Activated CD8-positive, alpha-beta T cell treated with anti-CD3 and anti-CD28 coated beads for 36 hours (primary cell): ENCODE measurements at places on chromosomes 3 and 15. TPM values are rescaled to one million over a fixed set of nuclear protein-coding genes. Genes with fewer than 3 reads are reported as not detected.

DNA sequence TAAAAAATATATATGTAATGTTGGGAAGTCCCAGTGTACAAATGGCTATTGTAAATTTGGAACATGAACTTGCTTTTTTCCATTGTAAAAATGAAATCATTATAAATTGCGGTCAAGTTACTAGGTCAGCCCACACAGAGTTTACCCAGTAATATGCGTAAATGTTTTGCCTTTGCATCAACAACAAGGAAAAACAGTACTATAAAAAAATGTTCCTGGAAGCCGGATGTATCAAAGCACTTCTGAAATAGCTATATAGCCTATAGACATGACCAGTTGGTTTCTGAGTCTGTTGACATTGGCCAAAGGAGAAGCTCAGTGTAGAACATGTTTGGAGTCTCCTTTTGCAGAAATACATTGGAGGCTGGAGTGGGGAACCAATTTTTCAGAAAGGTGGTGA is 23.2 kb downstream of the CTNNB1 start:
- H3K36me3 ChIP-seq, result peaks cover 45% of the 10 kb centered on the region
- H3K27me3 ChIP-seq, result no peaks in the 10 kb centered on the region
- DNase-seq, result no peak

DNA sequence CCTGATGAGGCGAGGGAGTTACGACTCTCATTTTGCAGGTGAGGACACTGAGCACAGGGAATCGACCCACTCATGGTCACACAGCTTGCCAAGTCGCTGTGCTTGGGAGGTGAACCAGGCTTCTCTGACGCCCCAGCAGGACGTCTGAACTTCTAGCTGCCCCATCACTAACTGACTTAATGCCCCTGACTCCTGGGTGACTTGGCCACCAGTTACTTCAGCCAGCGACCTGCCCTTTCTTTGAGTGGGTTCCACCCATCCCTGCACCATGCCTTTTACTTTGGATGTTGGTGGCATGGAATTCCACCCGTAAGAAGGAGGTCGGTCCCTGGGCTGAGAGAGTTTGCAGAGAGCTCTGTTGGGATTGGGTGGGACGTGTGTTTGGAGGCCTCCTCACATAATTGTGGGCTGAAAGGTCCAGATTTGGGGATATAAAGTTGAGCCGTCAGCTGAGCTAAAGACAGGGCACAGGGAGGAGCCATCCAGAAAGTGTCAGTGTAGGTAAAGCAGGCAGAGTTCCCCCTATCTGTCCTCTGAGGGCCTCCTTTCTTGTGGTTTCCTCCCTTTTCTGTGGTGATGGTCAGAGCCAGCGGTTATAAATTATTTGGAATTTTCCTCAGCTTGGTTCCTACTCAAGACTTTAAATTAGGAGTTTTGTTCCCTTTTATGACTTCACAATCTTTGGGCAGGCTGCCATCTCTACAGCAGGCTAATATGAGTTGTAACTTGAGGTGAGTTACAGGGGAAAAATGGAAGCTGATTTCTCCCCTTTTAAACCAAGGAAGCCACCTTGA is 55.0 kb downstream of the FLNB start:
- H3K27me3 ChIP-seq, result no peaks in the 10 kb centered on the region
- DNase-seq, result no peak
- H3K27ac ChIP-seq, result no peak overlapping the region
- no peak overlapping the region for H3K4me3 ChIP-seq
- no peaks in the 10 kb centered on the region for H3K36me3 ChIP-seq
- H3K4me1 ChIP-seq, result peaks cover 29% of the 10 kb centered on the region

DNA sequence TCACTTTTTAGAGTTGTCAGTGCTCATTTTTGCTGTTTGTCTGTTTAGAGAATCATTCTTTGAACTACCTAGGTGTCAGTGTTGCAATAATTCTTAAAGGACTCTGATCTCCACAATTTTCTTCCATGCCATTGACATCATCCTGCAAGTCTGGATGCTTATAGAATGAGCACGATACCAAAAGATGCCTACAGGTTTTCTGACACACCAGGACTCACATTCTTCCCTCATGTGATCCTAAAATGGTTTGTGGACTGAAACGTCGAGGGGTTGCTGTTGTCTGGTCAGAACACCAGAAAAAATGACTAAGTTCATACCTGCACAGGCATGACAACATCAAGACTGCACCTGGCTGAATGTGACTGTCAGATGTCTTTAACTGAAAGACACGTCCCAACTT is 95.9 kb downstream of the SEMA5B start:
- H3K4me1 ChIP-seq, result no peaks in the 10 kb centered on the region
- H3K27ac ChIP-seq, result no peak overlapping the region
- H3K27me3 ChIP-seq, result no peaks in the 10 kb centered on the region
- no peaks in the 10 kb centered on the region for H3K36me3 ChIP-seq

DNA sequence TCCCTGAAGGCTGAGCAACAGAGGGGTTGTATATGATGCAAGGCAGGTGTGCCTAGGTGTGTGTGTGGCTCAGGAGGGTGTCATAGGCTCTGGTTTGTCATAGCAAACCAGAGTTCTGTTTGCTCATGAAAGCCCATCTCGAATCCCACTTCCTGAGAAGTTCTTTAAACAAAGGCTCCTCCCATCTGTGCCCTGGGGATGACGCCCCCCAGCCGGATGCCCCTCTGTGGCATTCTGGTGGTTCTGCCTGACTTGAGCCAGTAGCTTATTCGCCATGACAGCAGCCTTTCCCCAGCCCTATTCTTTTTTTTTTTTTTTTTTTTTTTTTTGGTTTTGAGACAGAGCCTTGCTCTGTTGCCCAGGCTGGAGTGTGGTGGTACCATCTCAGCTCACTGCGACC is 45.4 kb downstream of the PDIA5 start:
- DNase-seq, result no peak
- no peaks in the 10 kb centered on the region for H3K27me3 ChIP-seq
- peaks cover 33% of the 10 kb centered on the region for H3K36me3 ChIP-seq
- no peaks in the 10 kb centered on the region for H3K4me1 ChIP-seq
- H3K4me3 ChIP-seq, result no peak overlapping the region

- H3K4me3 ChIP-seq, result no peak overlapping the region
- no peak for DNase-seq
- H3K4me1 ChIP-seq, result peaks cover 10% of the 10 kb centered on the region
These were observed 266.0 kb upstream of the ICE2 start for GRCh38 chr15:60744826-60745460.

GRCh38 chr3:192687488-192688152 is 39.7 kb downstream of the FGF12 start:
- H3K4me3 ChIP-seq, result no peak overlapping the region
- H3K27ac ChIP-seq, result no peak overlapping the region
- H3K4me1 ChIP-seq, result no peaks in the 10 kb centered on the region

Gene ZNF592
- total RNA-seq, result 18.1 TPM

DNA sequence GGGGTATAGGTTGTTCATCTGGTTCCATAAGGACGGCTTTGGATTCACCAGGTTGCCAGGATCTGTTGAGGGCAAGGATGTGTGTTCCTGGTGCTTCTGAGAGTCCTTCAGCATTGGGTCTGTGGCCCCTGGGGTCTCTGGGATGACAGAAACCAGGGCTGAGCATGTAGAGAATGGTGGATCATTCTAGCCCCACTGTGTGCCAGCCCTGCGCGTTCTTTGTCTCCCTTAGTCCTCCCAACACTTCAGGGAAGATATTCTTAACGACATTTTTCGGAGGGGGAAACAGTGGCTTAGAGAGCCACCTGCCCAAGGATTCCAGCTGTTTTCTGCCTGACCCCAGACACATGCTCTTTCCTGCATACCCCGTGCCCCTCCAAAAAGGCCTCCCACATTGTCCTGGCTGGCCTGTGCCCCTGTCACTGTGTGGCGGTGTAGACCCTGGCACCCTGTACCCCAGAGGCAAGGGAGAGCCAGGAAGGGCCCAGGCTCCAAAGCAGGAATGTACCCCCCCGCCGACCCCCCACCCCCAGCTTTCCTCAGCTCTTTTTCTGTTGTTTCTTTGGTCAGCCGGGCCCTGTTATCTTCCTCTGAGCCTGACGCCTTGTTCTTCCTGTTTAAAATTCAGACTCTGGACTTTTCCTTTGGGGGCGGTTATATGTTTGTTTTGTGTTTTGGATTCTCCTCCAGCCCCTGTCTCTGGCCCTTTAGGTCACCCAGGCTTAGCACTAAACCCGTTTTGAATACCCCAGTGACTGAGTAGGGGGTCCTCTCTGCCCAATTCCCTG is 57.8 kb upstream of the SMAD6 start:
- no peak overlapping the region for H3K4me3 ChIP-seq
- H3K36me3 ChIP-seq, result no peaks in the 10 kb centered on the region
- DNase-seq, result no peak

GRCh38 chr15:90221246-90221900 is 12.4 kb downstream of the CIB1 start:
- peaks cover 8% of the 10 kb centered on the region for H3K4me1 ChIP-seq
- no peak overlapping the region for H3K27ac ChIP-seq
- no peak overlapping the region for H3K4me3 ChIP-seq
- H3K27me3 ChIP-seq, result no peaks in the 10 kb centered on the region
- DNase-seq, result peak; percentile 47
- H3K36me3 ChIP-seq, result no peaks in the 10 kb centered on the region

Gene SLC22A14
- not detected for total RNA-seq

GRCh38 chr3:100754563-100755334 is 45.5 kb downstream of the TFG start:
- no peak for DNase-seq
- H3K4me3 ChIP-seq, result no peak overlapping the region
- H3K36me3 ChIP-seq, result peaks cover 30% of the 10 kb centered on the region
- no peaks in the 10 kb centered on the region for H3K4me1 ChIP-seq

Gene DOCK3
- total RNA-seq, result 3.6 TPM

- no peak overlapping the region for H3K4me3 ChIP-seq
- H3K4me1 ChIP-seq, result no peaks in the 10 kb centered on the region
- H3K36me3 ChIP-seq, result no peaks in the 10 kb centered on the region
These were observed 18.9 kb downstream of the PRR23A start for GRCh38 chr3:138987181-138987580.

DNA sequence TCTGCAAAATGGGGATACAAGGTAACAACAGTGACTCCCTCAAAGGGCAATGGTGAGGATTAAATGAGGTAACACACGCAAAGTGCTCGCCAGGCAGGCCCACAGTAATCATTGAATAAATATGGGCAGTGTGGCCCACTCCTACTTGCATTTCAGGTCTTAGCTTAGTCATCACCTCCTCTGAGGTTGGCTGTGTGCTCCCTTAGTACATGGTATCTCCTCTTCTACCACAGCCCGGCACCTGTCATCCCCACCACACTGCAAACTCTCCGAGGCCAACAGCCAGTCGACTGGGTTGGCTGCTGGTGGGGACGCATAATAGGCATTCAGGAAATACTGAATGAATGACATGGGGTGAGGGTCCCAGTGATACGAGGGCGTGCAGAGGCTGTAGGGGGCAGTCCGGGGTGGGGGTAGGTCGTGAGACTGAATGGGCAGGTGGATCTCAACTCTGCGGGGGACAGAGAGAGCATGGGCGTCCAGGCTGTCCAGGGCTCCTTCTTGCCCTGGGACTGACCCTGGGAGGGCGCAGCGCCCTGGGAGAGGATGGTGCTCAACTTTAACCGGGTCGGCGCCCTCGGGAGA is 375 bp upstream of the MYZAP start:
- H3K4me1 ChIP-seq, result peaks cover 13% of the 10 kb centered on the region
- peaks cover 35% of the 10 kb centered on the region for H3K27me3 ChIP-seq
- DNase-seq, result peak; percentile 5
- H3K27ac ChIP-seq, result no peak overlapping the region

- DNase-seq, result no peak
- peaks cover 54% of the 10 kb centered on the region for H3K4me1 ChIP-seq
- no peak overlapping the region for H3K27ac ChIP-seq
- H3K36me3 ChIP-seq, result no peaks in the 10 kb centered on the region
These were observed 61.9 kb upstream of the HEG1 start for GRCh38 chr3:125117631-125118191.

- no peak for DNase-seq
- no peak overlapping the region for H3K4me3 ChIP-seq
- no peak overlapping the region for H3K27ac ChIP-seq
- H3K4me1 ChIP-seq, result no peaks in the 10 kb centered on the region
- no peaks in the 10 kb centered on the region for H3K36me3 ChIP-seq
These were observed 309.7 kb upstream of the C2CD4B start for GRCh38 chr15:62474771-62475124.

- peak overlapping the region; percentile 64 for H3K27ac ChIP-seq
- peaks cover 11% of the 10 kb centered on the region for H3K4me1 ChIP-seq
- H3K36me3 ChIP-seq, result no peaks in the 10 kb centered on the region
- H3K27me3 ChIP-seq, result no peaks in the 10 kb centered on the region
These were observed 67.8 kb downstream of the SLCO3A1 start for GRCh38 chr15:91921188-91921842.

DNA sequence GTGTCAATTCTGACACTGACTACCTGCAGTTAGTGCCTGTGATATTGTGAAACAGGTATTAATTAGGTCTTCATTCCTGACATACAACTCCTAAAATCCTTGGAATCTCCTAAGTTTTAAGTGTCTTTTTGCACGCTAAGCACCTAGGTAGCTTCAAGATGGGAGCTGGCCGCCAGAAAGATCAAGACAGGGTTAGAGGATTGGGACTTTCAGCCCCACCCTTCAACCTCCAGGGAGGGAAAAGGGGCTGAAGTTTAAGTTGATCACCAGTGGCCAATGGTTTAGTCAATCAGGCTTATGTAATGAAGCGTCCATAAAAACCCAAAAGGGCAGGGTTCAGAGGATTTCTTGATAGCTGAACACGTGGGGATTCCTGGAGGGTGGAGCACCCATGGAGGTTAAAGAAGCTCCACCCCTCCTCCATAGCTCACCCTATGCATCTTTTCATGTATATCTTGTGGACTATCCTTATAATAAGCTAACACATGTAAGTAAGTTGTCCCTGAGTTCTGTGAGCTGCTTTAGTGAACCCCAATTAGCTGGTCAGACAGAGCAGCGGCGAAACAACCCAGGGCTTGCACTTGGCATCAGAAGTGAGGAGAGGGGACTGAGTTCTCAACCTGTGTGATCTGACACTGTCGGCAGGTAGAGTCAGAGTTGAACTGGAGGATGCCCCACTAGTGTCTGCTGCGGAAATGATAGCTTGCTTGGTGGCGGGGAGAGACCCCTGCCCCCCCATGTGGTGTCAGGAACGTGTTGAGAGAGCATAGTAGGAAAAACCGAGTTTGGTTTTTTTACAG is 12.8 kb upstream of the SRP14 start:
- H3K36me3 ChIP-seq, result peaks cover 18% of the 10 kb centered on the region
- H3K27ac ChIP-seq, result peak overlapping the region; percentile 31

- no peak for DNase-seq
- H3K36me3 ChIP-seq, result no peaks in the 10 kb centered on the region
- H3K4me1 ChIP-seq, result no peaks in the 10 kb centered on the region
- no peaks in the 10 kb centered on the region for H3K27me3 ChIP-seq
- H3K27ac ChIP-seq, result no peak overlapping the region
- H3K4me3 ChIP-seq, result no peak overlapping the region
These were observed 43.5 kb downstream of the KLF15 start for GRCh38 chr3:126313580-126314304.

GRCh38 chr3:55701997-55702396 is 214.9 kb upstream of the WNT5A start:
- no peaks in the 10 kb centered on the region for H3K27me3 ChIP-seq
- no peaks in the 10 kb centered on the region for H3K4me1 ChIP-seq
- H3K27ac ChIP-seq, result no peak overlapping the region
- no peak for DNase-seq
- no peaks in the 10 kb centered on the region for H3K36me3 ChIP-seq

DNA sequence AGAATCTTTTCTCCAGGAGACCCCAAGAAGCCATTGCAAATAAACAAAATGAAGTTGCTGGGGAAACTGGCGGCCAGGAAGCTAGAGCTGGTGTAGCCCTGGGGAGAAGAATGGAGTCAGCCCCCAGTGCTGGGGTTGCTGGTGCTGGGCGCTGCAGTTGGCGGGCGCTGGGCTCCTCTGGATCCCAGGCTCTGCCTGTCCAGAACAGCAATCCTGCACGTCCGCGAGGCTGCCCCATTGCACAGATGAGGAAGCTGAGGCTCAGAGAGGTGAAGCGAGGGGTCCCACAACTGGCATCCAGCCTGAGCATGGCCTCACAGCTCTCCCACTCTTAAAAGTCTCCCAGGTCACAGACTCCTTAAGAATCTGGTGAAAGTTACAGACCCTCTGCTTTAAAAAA is 161.1 kb downstream of the OR4M2 start:
- H3K27me3 ChIP-seq, result peaks cover 6% of the 10 kb centered on the region
- no peak for DNase-seq
- no peak overlapping the region for H3K4me3 ChIP-seq
- peaks cover 4% of the 10 kb centered on the region for H3K4me1 ChIP-seq
- H3K27ac ChIP-seq, result no peak overlapping the region
